Endothelial cell of umbilical vein (primary cell): ENCODE measurements at places on chromosomes 11 and 22.

- no peak for DNase-seq
Measured at GRCh38 chr22:48197189-48197690, 1434.8 kb downstream of the TBC1D22A start.

DNA sequence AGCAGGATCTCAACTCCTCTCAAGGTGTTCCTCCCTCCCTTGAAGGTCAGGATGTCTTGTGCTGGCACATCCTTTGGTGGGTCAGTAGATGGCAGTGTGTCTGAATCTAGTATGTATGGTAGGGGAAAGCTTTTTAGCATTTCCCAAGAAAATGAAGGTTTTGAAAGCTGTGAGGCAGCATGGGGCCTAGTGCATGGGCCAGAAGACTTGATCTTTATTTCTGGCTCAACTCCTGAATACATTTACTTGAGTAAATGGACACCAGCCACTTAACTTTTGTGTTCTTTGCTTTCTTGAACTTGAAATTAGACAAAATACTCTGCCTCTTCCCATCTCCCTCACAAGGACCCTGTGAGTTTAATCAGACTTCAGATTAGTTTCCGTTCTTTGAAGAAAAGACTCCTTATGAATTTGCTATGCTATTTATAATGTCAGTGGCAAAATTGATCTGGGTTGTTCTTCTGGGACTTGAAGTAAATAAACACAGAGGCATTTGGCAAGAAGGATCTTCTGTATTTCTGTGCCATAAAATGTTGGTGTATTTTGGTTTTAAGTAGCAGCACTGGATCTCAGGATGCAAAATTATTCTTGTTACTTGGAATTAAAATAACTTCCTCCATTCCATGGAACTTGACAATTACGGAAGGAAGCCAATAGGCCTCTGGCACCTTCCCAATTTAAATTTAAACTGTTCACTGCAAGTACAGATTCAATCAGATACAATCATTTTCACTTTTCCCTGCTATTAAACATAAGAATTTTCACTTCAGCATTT lies 288.8 kb downstream of the CASP12 start:
- peak; percentile 80 for DNase-seq

DNA sequence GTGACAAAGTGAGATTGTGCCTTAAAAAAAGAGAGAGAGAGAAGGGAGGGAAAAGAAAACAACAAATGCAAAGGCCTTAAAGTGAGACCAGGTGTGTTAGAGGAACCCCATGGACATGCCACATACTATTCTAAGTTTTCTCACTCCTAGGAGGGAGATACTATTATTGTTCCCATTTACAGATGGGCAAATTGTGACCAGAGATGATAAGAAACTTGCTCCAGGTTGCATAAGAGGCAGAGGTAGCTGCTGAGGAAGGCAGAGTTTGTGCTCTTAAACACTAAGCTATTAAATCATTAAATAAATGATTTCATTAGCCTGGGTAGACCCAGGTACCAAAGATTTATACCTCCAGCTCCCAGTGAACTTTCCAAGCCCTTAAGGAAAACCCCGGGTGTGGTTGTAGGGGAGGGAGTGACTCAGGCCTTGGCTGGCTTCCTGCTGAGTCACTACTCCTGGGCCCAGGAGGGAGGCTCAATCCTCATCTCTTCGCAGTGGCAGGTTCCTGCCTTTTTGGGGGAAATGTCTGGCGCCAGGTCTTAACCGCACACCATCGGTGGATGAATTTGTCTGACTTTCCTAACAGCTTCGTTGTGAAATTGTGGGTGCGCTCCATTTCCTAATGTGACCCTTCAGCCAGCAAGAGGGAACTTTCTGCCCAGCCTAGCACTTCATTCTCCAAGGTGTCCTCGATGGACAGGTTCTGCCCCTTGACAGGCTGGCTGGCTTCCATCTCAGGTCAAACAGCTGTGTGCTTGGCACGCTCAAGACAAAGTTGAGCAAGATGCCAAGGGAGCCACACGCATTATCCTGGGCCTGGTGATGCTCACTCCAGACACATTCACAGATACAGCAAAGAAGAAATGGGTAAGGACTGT lies 33.4 kb upstream of the PTPRJ start:
- peak; percentile 88 for DNase-seq

- peak; percentile 77 for DNase-seq
Measured at GRCh38 chr11:71948314-71949027, 19.6 kb downstream of the RNF121 start.

GRCh38 chr11:33895752-33896137 lies 3.9 kb upstream of the LMO2 start:
- DNase-seq, result no peak

- peak; percentile 78 for DNase-seq
Measured at GRCh38 chr11:68825571-68825970, 16.1 kb downstream of the CPT1A start.

DNA sequence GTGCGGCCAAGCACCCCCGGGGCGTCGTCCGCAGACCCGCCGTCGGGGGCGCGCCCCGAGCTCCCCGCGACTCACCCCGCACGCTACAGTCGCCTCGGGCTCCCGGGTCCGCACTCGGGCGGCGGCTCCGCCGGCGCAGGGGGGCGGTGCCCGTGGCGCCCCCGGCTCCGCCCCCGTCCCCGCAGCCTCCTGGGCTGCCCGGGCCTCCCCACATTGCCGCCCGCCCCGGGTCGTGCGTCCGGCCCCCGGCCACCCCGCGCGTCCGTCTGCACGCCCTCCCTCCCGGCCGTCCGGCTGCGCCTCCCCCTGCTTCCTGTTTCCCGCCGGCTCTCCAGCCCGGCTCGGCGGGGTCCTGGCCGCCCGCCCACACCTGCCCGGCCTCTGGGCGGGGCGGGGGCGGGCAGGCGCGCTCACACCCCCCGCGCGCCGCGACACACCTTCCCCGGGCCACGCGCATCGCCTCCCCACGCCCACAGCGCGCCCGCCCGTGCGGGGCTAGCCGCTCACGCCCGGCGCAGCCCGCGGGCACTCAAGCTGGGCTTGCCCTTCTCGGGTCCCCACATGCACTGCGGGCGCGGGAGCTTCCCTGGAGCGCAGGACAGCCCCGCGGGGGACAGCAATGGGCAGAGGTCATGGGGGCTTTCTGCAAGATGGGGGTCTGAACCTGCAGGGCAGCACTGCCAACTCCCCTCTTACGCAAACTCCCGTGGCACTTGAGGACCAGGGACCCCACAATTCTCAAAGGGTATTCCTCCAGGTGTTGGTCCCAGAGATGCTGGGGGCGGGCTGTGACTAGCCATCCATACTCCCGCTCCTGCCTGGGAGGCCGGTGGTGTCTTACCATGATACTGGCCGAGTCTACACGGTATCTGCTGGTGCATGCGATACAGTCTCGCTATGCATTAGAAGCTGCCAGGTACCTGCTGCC lies at the start of gene CARD10:
Gene CARD10, minus strand, starts transcription at position 148 of the 928 bp plus-strand sequence. CDS start 215 bp downstream, outside the sequence.
- peak; percentile 33 for DNase-seq

DNA sequence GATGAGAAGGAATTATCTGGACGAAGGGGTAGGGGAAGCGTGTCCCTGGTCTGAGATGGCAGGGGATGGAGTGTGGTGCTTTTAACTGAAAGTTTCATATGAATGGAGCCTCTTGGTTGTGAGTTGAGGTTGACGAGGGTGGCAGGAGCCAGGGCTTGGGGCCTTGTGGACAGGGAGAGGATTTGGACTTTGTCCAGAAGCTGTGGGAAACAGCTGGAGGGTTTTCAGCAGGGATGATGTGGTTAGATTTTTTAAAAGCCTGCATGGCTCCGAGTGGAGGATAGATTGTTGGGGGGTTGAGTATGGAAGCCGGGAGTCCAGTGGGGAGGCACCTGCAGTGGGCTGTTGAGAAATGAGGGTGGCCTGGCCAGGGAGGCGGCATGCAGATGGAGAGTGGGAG lies 24.8 kb downstream of the MYO7A start:
- DNase-seq, result no peak

DNA sequence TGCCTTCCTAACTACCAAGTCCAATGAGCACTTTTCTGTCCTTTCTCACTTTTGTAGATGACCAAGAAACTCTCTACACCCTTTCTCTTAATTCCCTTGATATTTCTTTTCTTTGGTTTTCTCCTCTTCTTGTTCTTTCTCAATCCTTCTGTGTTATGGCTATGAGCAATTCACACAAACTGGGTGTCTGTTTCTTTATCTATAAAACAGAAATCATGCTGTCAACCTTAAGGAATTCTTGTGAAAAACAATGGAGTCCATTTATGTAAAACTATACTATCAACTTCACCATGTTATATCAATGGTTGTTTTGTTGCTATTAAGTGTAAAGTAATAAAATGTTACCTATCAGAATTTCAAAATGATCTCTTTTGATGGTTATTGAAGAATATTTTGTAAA lies 7.2 kb downstream of the MTNR1B start:
- no peak for DNase-seq

- DNase-seq, result no peak
Measured at GRCh38 chr11:35529971-35530495, 4.6 kb upstream of the PAMR1 start.

DNA sequence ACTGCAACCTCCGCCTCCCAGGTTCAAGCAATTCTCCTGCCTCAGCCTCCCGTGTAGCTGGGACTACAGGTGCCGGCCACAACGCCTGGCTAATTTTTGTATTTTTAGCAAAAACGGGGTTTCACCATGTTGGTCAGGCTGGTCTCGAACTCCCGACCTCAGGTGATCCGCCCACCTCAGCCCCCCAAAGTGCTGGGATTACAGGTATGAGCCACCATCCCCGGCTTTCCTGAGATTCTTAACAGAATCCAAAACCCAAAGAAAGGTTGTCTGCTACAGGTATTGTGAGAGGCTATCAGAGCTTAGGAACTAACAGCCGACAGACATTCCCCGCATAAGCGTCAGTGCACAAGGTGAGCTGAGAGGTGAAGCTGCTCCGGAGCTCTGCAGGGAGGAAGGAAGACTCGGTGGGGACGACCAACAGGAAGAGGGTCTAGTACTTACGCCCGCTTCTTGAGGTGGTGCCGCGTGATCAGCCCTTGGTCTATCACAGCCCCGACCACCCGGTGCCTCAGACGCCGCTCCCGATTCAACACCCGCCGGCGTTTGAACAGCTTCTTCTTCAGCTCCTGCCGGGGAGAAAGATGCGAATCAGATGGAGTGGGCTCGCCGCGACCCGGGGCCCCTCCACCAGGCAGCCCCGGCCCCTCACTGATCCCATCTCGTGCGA lies 470 bp downstream of the C11orf98 start:
- DNase-seq, result no peak

- DNase-seq, result no peak
Measured at GRCh38 chr11:65861165-65861505, 902 bp downstream of the MUS81 start.

- no peak for DNase-seq
Measured at GRCh38 chr11:131483877-131484276, 113.5 kb downstream of the NTM start.

DNA sequence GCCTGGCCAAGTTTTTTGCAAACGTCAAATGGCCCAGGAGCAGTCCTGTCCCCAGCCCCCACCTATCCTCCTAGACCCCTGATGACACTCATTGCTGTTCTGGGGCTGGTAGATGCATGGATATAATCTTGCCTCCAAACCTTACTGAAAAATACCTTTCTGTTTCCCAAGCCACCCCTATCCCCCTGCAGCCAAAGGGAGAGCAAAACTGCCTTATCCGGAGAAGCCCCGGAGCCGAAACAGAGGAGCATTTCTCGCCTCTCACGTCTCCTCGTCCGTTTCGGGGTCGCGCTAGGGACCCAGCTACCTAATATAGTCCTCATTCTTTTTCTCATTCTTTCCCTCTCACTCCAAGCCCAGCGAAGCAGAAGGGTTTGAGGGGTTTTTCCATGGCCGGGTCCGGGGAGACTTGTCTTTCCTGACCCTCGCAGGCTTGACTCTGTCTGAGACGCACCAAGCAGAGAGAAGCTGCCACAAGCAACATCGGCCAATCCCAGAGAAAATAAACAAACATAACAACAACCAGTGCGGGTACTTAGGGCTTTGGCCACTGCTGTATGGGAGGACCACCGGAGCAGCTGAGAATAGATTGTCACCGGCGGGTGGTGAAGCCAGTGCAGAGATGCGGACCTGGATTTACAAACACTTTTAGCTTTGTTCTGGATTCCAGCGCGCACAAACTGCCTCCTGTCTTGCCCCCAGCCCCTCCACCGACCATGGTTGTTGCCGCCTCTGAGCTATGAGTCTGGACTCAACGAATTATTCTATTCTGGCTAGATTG lies 1.6 kb downstream of the BSX start:
- no peak for DNase-seq

DNA sequence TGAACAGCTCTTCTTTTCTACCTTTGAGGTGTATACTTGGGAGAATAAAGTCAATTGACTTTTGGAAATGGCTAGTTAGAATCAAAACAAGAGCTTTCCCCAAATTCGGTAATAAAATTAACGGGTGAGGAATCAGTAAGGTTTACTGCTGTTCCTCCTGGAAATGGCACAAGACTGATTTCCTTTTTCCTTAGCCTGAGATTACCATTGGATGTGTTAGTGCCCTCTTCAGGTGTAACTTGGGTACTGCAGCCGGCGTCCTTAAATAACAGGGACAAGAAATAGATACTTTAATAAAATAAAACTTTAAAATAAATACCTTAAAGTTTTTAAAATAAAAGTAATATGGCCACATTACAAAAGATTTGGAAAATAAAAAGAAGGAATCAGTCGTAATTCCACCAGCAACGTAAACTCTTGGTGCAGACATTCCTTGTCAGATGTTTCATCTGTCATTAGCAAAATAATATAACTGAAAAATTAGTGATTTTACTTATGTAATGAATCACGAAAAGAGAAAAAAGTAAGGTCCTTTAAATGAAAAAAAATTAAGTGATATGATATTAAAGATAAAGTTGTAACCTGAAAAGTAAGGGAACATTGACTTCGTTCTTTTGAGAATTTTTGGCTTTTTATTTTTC lies 29.7 kb downstream of the ZFTA start:
- peak; percentile 89 for DNase-seq

GRCh38 chr11:17197431-17197898 lies 10.3 kb downstream of the PIK3C2A start:
- peak; percentile 60 for DNase-seq

GRCh38 chr22:19571207-19571795 lies 47.1 kb upstream of the CLDN5 start:
- DNase-seq, result peak; percentile 66

DNA sequence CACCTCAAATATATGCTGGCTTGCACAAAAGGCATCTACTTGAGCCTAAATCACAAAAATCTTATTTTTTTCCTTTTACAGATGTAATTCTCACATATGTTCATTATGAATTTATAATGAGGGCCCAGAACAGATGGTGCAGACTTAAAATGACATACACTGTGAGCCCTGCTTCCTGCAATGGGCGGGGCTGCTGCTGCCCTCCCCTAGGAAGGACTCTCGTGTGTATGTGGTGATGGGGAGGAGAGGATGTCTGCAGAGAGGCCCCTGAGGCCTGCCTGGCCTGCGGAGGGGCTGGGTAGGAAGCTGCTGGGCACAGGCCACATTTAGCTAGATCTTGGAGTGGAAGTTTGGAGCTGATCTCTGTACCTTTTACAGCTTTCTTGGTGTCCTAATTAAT lies 233.4 kb upstream of the KIRREL3 start:
- DNase-seq, result no peak
